Ecto neural progenitor cell (in vitro differentiated cells): ENCODE measurements at places on chromosomes 1 and 21.

DNA sequence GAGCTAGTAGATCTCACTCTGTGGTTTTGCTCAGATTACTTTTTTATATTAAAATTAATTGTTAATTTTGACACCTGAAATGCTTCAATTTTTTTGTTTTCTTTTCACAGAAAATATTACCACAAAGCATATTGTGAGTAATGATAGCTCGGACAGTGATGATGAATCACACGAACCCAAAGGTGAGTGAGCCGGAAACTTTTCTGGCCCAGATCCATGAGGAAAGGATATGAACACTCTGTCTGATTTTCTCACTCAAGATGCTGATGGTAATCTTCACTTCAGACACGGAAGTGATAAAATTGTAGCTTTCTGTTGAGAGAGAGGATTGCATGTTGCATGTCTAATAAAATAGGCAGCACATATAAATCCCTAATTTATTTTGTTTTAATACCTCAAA, 121.8 kb downstream of the PLA2G4A start:
- no peak for DNase-seq

DNA sequence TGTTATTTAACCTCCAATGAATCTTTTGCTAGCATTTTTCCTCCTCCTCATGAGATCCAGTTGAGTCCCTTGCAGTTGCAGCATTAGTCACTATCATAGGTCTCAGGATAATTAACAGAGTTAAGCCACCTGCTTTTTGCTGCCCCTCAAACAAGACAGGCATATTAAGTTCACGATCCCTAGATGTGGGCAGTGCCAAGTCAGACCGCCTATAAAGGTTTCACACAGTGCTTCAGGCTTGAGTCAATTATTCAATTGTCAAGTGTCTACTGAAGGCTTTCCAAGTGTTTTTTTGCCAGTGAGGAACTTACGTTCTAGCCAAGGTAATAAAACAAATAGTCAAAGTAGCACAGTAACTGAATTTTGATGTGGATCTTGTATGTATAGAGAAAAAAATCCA, 175.0 kb downstream of the DAB1 start:
- no peak for DNase-seq

GRCh38 chr1:43750083-43750482, 42.7 kb downstream of the ST3GAL3 start:
- no peak for DNase-seq

DNA sequence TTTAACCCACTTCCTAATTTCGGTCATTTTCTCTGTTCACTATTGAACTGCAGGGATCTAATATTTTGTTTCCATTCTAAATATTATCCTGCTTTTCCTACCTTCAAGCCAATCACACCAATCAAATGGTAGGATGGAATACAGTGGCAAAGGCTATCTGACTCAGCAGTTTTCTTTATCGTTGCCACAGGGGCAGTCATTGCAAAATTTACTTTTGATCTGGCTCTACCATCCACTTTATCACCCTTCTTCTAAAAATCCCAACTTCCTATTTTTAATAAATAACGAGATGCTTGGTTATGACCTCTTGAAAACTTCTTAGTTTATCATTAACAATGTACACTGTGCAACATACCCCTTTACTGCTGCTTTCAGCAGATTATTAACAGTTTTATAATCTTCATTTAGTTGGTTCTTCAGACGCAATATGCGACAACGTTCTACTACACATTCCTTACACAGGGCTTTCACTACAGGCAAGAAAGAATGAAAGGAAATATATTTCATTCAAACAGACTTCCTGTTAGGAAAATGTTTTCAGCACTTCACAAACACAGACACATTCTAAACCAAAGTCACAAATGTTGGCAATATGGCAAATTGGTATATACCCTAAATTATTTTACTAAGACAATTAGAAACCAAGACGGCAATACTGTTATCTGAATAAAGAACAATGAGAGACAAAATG, 52.3 kb upstream of the RAP1GAP start:
- DNase-seq: no peak

GRCh38 chr1:29864431-29865022, 628.2 kb downstream of the PTPRU start:
- DNase-seq: no peak

DNA sequence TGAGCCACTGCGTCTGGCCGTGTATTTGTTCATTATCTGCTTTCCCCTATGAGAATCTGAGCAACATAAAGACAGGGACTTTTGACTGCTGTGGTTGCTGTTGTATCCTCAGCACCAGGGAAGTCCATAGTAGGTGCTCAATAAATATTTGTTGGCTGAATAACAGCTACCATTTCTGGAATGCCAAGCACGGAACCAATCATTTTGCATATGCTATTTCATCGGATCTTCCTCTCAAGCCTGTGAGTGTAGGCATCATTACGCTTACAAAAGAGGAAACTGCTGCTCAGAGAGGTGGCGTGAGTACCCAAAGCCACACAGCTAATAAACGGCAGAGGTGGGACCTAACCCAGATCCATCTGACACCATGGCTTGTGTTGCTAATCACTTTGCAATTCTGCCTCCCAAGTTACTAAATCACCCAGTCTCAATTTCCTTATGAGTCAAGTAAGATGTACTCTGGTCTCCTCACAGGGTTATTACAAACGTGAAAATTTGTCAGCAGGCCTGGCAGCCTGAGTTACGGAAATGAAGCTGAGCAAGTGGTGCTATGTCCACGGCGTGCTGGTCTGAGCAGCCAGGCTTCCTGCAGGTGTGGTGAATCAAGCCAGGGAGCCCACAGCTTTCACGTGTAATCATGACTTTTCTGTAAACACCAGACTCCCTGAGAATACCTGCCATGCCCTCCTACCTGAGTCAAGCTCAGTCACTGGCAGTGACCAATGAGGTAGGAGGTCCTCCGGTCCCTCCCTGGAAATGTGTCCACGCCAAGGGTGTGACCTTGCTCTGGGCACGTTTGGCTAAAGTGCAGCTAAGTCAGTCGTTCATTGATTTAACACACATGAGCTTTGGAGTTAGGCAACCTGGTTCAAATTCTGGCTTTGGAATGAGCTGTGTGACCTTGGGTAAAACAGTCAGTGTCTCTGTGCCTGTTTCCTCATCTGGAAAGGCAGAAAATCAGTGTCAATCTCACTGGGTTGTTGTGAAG, 4.8 kb upstream of the RHCE start:
- DNase-seq: no peak

GRCh38 chr1:64173336-64173940, 30.0 kb upstream of the UBE2U start:
- no peak for DNase-seq

DNA sequence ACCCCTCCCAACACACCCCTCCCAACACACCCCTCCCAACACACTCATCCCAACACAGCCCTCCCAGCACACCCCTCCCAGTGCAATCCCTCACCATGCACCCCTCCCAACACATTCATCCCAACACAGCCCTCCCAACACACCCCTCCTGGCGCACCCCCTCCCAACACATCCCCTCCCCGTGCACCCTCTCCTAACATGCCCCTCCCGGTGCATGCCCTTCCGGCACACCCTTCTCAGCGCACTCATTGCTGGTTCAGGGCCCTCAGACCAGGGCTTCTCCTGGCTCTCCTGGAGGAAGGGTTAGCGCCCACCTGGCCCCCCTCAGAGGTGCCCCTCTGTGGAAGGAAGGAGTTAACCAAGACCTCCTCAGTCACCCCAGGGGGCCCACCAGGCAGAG, 74.5 kb upstream of the ARHGEF16 start:
- no peak for DNase-seq

DNA sequence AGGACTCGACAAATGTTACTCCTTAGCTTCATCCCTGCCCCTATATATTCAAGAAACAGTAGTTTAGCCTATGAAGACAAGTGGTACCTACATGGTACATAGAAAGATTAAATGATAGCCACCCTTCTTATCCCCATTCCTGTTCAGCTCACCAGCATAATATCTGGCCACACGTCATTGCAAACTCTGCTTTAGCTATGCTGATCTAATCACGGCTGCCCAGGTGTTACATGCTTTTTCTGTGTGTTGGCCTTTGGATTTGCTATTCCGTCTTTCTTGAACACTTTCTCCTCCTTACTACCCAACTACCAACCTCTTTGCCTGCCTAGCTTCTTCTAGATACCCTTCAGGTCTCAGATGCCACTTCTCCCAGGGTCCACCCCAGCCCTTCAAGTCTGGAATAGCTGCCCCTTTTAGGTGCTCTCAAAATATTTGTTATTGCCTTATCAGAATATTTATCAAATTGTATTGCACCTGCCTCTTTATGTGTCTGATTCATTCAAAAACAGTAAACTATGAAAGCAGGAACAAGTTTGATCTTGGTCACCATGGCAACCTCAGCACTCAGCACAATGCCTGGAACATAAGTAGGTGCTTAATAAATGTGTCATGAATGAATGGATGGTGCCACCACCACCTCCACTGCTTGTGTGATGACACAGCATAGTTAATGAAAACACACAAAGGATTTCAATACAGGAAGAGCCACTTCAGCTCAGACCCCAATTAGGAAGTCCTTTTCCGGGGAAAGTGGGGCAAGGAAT, 11.4 kb upstream of the DNASE2B start:
- no peak for DNase-seq

DNA sequence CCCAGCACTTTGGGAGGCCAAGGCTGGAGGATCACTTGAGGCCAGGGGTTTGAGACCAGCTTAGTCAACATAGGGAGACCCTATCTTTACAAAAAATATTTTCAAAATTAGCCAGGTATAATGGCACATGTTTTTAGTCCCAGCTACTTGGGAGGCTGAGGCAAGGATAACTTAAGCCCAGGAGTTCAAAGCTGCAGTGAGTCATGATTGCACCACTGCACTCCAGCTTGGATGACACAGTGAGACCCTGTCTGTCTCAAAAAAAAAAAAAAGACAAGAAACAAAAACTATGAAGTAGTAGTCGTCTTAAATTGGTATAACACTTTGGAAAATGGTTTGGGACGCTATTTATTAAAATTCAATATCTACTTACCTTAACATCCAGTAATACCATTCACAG, 7.7 kb downstream of the AIM2 start:
- no peak for DNase-seq

DNA sequence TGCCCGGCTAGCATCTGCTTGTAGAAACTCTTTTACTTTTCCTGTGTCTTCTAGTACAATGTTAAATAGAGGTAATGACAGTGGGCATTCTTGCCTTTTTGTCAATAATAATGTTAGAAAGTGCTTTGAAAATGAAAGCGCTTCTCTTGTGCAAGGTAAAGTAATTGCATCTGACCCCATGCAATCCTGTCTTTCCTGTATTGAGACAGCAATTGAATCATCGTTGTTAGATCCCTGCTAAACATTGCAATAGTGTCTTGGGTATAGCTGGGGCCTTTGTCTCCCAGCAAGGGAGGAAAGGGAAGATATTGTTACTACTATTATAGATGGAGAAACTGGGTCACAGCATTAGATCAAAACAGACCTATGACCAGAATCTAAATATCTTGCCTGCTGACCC, 80.9 kb downstream of the TLR5 start:
- no peak for DNase-seq

DNA sequence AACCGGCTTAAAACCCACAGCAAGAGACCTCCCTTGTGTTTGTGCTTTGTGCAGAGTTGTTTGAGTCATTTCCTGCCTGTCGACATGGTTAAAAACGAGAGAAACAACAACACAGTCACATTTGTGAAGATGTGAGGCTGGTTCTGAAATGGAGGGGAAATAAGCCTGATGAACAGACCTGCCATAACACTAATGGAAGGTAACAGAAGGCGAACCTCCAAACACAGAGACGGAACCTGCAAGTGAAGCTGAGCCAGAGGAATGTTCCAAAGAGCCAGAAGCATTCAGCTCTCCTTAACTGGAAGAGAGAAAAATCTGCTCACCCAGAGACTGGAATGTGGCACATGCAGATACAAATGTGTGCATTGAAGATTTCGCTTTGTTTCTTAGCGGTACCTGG, 53.2 kb upstream of the RAVER2 start:
- no peak for DNase-seq

GRCh38 chr1:13881385-13882088, 181.5 kb downstream of the PRDM2 start:
- no peak for DNase-seq

GRCh38 chr1:207647671-207648333, 2.9 kb downstream of the CR1L start:
- no peak for DNase-seq
